ENCODE measurements at places on chromosomes 13 and 19.

DNA sequence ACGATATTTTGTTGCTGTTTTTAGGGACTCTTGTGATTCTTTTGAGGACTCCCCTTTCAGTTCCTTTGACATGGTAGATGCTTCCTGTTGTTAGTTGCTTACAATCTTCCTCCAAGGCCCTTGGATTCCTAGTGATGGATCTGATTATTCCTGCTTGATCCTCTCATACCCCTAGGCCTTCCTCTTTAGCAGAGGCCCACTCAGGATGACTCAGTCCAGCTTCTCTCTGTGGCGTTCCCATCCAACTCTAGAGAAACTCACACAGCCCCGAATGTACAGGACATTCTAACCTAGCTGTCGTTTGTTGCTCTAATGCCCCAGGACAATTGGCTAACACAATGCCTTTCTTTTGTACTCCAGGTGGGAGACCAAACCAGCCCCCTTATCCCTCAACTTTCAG is 191.4 kb downstream of the POSTN start:
- no peak for DNase-seq

DNA sequence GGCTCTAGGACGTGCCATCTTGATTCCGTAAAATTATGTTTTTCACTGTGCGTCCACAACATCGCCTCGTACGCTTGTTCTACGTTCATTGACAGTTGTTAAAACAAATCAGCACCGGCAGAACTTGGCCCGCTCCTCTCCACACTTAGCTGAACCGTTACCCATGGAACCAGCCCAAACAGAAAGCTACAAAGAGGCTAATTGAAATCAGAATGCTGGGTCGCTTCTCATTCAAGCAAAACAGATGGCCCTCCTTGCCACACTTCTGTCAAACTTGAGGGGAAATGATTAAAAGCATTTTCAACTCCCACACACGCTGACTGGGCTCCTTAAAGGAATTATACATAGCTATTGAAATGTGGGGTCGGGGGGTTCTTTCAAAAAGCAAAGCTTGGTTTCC is 71.6 kb downstream of the TM9SF2 start:
- DNase-seq = peak; percentile 80

- no peak for DNase-seq
Observed at GRCh38 chr13:25241007-25241406, 46.3 kb downstream of the MTMR6 start.

DNA sequence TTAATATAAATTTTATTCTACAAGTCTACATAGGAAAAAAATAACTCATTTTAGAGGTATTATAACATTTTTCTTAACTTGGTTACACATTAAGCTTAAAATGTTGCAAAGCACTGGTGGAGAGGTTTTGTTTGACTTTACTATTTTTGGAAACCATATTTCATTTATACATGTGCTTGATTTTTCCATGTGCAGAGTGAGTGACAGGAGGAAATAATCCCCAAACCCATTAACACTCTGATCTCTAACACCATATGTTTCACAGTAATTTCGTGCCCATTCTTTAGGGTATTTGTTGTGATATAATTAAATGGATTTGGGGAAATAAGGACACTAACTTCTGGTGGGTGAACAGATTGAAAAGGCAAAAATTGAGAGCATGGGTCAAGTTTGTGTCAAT is 2124.4 kb upstream of the PCDH20 start:
- no peak for DNase-seq

- DNase-seq = no peak
Observed at GRCh38 chr13:23443878-23444277, 10.4 kb upstream of the SACS start.

DNA sequence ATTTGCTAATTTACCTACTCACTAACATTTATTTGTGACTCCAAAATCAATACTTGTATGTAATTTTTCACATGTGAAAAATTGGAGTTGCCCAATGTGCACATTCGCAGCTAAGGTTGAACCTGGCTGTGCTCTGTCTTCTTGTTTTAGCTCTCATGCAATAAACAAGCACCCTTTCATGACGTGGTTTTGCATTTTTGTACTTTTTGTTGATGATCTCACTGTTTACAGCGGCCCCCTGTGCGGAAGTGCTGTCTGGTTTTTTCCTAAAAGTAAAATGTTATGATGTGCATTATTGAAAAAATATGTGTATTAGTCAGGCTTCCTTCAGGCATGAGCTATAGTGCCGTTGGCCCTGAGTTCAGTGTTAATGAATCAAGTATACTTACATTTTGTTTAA is 18.1 kb downstream of the DGKH start:
- peak; percentile 87 for DNase-seq

- DNase-seq = no peak
Observed at GRCh38 chr19:6925386-6925785, 38.0 kb downstream of the ADGRE1 start.

DNA sequence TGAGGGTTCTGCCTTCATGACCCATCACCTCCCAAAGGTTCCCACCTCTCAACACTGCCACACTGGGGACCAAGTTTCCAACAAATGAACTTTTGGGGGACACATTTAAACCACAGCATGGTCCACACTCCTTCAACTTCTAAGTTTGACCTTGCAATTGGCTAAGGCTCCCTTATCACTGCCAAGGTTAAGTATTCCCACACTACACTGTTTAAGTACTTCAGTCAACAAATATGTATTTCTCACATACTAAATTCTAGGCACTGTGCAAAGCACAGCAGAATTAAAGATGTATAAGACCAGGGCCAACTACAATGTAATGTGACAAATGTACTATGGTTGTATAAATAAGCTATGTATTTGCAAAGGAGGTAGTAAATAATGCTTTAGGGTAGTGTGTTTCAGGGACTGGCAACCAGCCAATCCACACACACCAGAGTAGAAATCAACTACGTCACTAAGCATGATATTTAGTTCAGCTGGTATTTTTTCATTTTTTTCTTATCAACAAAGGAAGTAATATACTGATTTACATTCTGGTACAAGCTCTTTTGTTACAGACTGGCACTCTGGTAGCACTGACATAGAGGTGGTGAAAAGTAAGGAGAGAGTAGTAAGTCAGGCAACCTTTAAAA is 12.2 kb downstream of the NUFIP1 start:
- DNase-seq = no peak

DNA sequence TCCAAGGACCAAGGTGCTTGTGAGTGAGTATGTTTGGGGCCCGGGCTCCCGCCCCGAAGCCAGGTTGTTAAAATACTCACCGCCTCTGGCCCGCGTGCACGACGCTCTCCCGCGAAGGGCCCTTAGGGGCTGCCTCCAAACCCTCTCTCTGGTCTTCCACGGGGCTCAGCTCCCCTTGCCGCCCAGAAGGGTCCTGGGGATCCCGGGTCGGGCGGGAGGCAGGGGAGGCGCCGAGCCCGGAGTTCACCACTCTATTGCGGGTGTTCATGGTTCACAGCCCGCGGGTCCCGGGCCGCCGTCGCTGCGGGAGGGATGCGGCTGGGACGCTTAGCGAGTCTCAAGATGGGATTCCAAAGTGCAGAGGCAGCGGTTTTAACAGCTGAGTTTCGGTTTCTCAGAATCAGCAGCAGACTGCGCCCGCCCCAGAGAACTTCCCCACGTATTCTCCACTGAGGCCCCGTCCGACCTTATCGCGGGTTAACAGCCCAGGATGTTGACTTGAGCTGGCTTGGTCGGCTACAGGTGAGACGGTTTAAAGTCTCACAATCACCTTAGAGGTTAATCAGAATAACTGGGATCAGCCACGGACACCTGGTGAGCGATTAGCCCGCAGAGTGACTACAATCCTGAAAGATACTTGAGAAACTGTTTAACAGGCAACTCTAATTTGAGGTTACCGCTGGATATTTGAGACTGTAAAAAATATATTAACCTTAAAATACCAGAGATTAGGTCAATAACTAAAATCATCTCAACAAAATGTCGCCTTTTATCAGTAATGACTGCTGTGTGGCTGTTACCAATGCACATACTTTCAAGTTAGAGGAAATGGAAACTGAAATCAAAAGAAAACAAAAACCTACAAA is at the start of gene EPSTI1:
Gene EPSTI1 (minus strand): TSS at position 344 of the 866 bp plus-strand sequence. CDS start 76 bp downstream, at position 268.
- DNase-seq = peak; percentile 65

GRCh38 chr19:33395561-33396550 is 22.3 kb downstream of the CEBPG start:
- peak; percentile 71 for DNase-seq

DNA sequence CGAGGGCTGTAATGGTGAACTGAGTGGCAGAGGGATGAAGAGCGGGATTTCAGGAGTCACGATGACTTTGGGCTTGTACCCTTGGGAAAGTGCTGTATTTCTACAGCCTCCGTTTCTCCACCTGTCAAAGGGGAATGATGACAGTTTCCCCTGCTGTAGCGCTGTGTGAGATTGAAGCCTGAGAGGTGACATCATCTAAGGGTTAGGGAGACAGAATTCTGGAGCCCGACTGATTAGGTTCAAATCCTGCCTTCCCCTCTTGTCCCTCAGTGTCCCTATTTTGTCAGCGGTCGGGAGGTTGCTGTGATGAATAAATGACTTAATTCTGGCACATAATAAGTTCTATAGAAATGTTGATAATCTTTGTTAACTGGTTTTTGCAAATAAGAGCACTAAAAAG is 693 bp downstream of the MRPL4 start:
- no peak for DNase-seq

DNA sequence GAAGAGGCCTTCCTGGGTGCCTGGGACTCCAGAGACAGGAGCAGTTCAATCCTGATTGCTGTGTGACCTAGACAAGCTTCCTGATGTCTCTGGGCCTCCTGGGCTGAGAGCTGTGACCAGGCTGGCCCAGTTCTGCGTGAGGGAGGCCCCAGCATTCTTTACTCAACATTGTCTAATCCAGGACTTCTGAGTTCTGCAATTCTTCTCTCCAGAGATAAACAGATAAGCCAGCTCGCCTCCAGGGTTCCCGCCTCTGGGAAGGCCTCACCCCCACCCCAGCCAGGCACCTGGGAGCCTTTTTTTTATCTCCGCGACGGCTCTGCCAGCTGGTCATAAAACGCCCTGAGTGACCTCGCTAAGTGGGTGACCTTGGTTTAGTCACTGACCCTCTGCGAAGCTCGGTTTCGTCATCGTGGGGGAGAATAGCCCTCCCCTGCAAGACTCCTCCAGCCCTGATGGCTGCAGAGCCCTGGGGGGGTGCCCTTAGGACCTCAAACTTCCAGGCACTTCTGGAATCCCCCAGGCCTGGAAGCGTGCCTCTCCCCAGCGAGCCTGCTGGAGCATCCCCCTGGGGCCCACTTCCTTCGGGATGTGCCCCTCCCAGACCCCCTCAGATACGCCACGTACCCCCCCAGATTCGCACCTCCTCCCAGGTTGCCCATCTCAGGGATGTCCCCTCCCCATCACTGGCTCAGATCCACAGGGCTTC is 1.9 kb downstream of the SULT2B1 start:
- peak; percentile 28 for DNase-seq

DNA sequence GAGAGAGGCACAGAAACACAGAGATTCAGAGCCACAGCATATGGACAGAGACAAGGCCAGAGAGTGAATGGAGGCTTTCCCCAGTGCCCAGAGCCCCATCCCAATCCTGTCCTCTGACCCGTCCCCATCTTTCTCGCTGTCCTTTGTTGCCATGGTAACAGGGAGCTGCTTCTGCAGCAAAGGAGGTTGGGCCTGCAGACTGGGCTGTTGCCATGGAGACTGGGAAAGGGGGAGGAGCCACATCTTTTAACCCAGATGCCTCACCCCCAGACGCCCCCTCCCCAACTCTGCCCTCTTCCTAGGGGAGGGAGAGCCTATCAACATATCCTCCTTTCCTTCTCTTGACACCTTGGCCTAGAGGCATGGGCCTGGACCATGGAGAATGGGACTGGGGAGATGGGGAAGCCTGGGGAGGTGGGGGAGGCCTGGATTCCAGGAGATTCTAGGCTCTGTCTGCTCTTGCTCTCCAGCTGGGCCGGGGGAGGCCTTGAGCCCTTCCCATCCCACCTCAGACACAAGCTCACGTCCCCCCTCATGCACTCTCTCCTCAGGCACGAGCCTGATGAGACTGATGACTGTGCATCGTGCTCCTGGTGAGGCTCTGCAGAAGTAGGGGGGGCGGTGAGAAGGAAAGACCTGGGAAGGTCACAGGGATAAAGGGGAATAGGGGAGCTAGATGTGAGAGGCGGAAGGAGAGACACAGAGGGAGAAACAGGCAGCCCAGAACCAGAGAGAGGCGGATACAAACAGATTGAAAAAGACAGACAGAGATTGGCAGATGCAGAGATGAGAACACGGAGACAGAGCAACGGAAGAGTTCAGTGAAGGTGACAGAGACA is 2.1 kb upstream of the ATP1A3 start:
- no peak for DNase-seq

- DNase-seq = peak; percentile 27
Observed at GRCh38 chr13:39692660-39693438, 37.4 kb downstream of the COG6 start.

DNA sequence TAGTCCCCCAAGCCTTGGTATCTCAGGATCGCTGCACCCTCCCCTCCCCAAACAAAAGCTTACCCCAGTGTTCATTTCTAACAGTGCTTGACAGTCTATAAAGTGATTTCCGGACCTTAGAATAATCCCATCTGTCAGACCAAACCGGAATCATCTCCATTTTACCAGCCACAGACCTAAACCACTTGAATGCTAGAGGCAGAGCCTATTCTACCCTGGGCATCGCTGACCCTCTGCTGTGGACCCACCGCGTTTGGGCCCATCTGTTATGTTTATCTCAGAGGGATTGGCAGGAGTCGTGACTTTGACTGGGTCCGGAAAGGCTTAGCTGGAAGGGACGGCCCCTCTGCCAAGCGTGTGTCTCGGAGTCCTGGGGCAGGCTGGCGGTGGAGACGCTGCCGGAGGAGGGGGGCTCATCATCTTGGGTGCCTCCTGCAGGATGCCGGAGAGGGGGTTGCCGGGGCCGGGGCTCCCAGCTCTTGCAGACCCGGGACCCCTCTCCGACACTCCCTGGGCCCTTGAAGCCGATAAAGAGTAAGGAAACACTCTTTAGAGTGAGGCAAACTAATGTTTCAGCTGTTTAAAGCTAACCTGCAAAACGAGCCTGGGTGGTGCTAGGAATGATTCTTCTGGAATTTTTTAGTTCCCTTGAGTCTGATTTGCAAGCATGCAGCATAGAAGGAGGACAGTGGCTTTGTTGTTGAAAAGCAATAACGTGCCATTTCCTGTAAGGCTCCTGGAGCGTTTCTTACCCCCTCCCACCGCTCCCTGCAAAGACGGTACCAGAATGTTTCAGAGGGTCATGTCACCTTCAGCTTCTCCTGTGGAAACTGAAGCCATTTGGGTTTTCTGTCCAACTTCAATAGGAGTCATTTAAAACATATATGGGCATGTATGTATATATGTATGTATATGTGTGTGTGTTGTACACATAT is 1.3 kb downstream of the SLC25A42 start:
- no peak for DNase-seq

GRCh38 chr13:73742982-73743381 is 391.2 kb downstream of the KLF12 start:
- DNase-seq = no peak

DNA sequence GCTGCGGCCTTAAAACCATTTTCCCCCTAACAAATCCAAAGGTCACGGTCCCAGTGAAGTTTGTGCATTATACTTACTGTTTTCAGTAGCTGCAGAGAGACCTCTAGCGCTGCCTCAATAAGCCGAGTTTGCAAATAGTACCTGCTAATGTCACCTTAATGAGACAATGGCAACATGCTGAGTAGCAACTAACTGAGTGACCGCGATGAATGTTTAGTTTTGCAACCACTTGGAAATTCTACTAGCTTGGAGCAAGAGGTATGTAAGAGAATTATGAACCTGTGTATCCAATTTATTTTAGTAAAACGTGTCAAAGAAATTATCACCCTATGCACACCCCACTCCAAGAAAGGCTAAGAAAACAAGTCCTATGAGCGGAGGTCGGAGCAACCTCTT is 1.2 kb downstream of the KPNA3 start:
- DNase-seq = peak; percentile 14

All from AG10803 (cell line).